ENCODE measurements at places on chromosomes 5 and 9.

- no peak for DNase-seq
These were observed 35.6 kb downstream of the ROR2 start for GRCh38 chr9:91914404-91914803.

GRCh38 chr9:26551971-26552370, 340.6 kb downstream of the CAAP1 start:
- no peak for DNase-seq

- no peak for DNase-seq
These were observed 92.4 kb downstream of the FAM170A start for GRCh38 chr5:119721775-119722174.

GRCh38 chr9:134231330-134231745, 67.0 kb upstream of the RNU6ATAC start:
- DNase-seq, result no peak
